CD4-positive, alpha-beta T cell treated with Interleukin-6 at 100 ng/mL for 8 hours (primary cell): ENCODE measurements at places on chromosomes 1 and 21.

- DNase-seq: no peak
Measured at GRCh38 chr1:25431955-25432719, 1.4 kb downstream of the MACO1 start.

DNA sequence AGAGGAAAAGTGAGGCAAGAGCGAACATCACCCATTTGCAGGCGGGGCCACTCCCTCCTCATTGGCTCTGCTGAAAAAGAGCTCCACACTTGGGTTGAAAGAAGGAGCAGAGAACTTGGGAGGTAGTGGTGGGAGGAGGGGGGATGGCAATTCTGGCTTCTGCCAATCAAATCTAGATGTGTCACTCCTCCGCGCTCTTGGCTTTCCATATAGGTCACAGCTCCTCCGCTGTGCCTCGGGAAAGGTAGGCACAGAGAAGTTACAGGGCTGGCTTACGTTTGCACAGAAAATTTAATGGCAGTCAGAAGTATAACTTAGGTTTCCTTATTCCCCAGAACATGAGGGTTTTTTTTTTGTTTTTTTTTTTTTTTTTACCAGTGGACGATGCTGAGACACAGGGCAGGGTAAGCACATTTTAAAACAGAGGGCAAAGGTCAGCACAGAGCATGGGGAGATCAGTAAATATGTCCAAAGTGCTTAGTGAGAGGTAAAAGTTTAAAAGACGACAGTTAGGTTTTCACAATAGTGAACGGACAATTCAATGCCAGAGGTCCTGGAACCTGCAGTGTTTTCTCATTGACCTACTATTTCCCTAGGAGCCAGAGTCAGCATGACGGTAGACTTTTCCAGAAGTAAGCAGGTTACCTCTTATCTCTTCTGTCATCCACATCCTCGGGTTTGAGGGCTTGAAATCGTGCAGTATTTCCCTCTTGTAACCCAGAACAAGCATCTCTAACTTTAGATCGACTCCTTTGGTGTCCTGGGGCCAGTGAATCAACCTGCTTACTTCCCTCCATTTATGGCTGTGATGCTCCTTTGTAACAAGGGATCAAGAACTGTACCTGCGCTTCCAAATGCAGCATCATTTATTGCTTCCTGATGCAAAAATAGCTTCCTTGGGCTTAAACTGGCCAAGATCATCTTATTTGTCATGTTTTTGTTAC lies 258.9 kb upstream of the PROX1 start:
- no peak for DNase-seq

GRCh38 chr1:229440851-229441537 lies 7.1 kb upstream of the ACTA1 start:
- no peak for DNase-seq

- peak; percentile 35 for DNase-seq
Measured at GRCh38 chr1:13699936-13700520, at the start of gene PRDM2. TSS of gene PRDM2 (plus strand) at chr1:13700188. CDS start at chr1:13715606, 15,418 bp downstream.

- no peak for DNase-seq
Measured at GRCh38 chr1:30716646-30717045, 6.7 kb downstream of the MATN1 start.

- no peak for DNase-seq
Measured at GRCh38 chr1:184822267-184822666, 67.6 kb upstream of the EDEM3 start.

- no peak for DNase-seq
Measured at GRCh38 chr1:5753549-5754421, 238.4 kb downstream of the NPHP4 start.

- no peak for DNase-seq
Measured at GRCh38 chr1:152061952-152062351, 25.1 kb upstream of the S100A11 start.

DNA sequence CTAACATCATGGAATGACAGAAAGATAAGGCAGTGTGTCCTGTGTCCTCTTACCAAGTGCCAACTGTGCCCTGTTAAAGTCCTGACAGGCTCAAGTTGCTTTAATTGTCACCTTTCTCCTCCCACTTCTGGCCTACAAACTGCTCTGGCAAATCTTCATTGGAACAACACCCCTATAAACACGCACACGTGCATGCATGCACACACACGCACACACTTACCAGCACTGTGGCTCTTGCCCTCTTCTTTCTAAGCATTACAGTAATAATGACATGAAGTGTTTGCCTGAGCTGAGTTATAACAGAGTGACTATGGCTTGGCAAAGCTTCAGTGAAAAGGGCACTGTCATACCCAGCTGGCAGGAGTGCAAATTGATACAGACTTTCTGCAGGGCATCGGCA lies 82.3 kb upstream of the SYT6 start:
- no peak for DNase-seq

- DNase-seq: no peak
Measured at GRCh38 chr1:29583727-29584126, 347.4 kb downstream of the PTPRU start.

- DNase-seq: no peak
Measured at GRCh38 chr1:67784545-67785186, 48.6 kb downstream of the GNG12 start.

DNA sequence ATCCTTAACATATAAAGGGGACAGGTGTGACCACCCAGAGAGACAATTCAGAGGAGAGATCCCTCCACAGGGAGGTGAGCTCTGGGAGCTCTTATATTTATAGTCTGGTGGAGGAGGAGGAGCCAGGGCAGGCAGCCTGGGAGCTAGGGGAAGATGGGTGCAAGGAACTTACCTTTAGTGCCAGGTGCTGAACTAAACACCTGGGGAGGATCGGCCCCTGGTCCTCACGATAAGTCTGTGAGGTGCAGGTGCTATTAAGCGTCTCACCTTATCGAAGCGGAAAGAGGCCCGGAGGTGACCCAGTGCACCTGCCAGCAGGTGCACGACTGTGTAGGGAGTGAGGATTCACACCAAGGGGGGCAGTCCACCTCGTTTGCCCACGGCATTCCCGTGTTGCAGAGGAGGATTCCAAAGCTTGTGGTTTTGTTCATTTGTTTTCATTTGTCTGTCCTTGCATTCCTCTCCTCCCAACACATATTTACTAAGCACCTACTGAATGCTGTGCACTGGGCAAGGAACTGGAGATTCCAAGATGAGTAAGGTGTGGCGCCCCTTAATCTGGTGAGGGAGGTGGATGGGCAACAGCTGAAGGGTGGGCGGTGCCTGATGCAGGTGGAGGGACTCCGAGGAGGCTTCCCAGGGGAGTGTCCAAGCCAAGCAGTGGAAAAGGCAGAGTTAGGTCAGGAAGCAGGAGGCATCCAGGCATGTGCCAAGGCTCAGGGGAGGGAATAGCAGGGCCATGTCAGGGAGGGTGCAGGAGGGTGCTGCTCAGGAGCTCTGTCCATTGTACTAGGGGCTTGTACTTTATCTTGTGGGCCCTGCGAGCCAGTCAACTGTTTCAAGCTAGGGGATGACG lies 11.5 kb downstream of the ARHGEF10L start:
- no peak for DNase-seq
